ENCODE measurements at places on chromosomes 3 and 15.
A peak's percentile ranks its signal among the peaks of the same experiment; 100 is the strongest.

GRCh38 chr15:83449937-83450506 is 2.9 kb downstream of the SH3GL3 start:
- DNase-seq = no peak

GRCh38 chr15:96150254-96150653 is 180.2 kb upstream of the NR2F2 start:
- DNase-seq = no peak

DNA sequence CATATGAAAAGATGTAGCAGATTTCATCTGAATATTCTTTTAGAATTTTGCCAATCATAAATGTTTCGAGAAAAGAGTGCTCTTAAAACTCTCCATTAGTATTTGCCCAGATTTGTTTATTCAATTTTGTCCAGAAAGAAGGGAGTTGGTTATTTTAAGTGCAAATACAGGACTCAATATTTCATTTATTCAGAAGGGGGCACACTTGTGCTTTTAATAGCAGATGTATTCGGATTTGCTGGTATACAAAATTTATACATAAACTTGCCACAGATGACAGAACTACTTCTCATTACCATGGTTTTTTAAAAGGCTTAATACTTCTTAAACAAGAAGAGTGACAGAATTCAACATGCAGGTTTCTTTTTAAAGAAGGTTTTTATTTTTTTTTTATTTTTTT is 69.8 kb upstream of the GRM7 start:
- no peak for DNase-seq

DNA sequence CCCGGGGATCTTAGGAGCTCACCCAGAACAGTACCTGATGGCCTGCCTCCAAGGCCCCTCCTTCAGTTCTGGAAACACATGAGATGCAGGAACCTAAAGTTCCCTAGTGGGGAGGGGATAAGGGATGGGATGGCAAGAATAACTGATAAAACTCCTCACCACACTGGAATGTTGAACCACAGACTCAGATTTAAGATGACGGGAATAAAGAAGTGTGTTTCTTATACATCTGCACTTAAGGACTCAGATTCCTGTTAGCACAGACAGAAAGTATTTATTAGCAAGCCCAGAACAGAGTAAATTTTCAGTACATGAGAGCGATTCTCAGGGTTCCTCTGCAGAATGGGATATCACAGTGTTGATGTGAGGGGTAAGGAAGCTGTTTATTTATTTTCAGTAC is 245.2 kb downstream of the TLE3 start:
- no peak for DNase-seq

- no peak for DNase-seq
Observed at GRCh38 chr3:164752812-164753211, 325.5 kb downstream of the SI start.

DNA sequence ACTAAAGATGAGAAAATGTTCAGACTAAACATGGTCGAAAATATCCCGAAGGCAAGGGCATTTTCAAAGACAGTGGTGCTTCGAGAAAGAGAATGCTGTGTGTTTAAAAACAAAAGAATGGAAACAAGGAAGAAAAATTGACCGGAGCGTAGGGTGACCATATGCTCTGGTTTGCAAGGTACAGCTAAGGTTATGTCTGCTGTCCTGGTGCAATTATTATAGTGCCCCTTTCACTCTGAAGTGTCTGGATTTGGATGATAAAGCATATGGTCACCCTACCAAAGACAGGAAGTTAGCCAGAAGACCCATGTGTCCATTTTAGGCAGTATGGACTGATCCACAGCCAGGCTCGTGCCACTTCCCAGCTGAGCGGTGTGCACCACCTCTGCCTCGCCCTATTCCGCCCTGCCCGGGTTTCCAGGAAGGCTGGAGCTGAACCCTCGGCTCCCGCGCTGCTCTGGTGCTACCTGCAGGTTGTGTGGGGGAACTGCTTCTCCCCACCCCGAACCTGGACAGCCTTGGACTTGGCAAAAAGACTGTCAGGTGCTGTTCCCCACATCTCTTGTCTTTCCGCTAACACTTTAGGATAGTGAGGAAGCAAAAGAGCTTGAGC is 25.2 kb downstream of the GOLGA6D start:
- DNase-seq = peak; percentile 17

DNA sequence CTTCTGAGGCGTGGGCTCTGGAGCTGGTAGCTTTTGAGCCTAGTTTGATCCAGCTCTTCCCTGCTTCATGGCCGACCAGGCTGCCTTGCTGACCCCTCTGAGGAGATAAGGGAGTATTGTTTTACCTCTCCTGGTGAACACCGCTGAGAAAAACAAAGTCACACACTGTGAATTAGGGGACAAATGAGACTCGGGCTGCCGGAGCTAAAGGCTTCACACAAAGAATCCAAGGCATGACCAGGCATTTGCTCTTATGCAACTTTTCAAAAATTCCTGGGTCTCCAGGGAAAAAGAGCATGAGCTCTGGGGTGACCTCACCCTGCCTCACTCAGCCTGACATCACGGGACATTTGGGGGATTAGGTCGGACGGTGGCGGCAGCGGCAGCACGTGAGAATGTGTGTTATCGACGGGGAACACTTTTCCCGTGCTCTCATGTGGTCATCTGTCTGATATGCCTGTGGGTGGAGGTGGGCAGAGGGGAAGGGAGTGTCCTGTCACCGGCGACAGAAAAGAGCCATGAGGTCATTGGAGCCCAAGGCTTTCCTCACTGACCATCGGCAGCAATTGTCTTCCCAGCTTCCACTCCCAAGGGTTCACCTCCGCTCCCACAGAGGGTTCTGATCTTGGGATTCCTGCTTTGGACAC is 61.0 kb downstream of the TMEM44 start:
- DNase-seq = no peak

DNA sequence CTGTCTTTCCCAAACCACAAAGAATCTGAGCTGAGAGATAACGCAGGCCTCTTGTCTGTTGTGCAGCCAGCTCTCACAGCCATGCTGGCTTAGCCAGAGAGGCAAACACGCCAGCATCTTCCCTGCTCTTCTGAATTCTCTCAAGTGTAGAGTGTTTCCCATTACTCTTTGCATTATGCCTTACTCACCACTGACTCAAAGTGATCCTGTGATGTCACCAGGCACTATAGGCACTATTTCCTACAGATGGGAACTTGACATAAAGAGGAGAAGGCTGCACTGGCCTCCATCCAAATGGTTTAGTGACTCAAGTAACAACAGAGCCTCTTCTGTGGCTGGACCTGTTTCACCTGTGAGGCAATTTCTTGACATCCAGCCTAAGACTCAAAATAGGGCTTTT is 44.4 kb downstream of the PDZRN3 start:
- no peak for DNase-seq

DNA sequence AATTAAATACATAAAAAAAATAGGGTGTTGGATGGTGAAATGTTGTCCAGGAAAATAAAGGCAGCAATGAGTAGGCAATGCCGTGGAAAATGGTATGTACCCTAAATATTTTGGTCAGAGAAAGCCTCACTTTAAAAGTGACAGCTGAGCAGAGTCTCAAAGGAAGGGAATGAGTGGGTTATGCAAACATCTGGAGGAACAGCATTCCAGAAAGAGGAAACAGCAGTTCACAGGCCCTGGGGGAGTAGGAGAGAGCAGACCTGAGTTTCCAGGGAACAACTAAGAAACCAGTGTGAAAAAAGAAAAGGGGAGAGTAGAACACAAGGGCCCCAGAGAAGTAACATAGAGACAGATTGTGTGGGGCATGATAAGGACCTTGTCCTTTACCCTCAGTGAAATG is 230.0 kb upstream of the CNTN3 start:
- DNase-seq = no peak

- DNase-seq = peak; percentile 83
Observed at GRCh38 chr15:74375303-74375693, 7.9 kb upstream of the CYP11A1 start.

DNA sequence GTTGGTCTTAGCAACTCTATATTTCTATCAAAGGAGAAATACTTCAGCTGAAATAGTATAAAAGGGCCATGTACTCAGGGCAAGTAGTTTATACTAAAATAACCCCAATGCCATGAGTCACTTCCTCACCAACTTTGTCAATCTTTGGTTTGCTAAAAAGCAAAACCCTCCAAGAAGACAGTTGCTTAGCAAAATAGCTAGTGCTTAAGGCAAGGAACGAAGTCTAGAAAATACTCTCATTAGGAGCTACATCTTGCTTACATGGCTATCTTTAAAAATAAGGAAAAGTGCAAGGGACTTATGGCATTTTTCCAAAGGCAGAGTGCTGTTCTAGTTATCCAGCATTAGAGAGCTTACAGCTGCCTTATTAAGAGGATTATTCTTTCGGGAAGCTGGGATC is 28.4 kb downstream of the P3H2 start:
- no peak for DNase-seq

DNA sequence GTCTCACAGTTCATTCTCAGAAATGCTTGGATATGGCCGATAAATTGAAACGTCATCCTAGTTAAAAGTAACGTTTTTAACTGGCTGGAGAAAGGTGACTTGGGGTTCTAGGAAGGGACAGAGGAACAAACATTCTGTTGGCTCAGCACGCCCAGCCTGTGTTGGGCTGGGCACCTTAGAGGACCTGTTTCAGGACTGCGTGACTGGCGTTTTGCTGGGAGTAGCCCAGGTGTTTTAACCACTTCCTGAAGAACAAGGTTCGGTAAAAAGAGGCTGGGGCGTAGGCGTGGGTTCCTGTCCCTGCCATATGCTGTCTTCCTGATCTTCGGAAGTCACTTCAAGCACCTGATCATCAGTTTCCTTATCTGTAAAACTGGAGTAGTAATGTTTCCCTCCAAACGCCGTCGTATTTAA is 1.1 kb upstream of the TLNRD1 start:
- no peak for DNase-seq

GRCh38 chr15:90006217-90007075 is 5.3 kb downstream of the ZNF710 start:
- no peak for DNase-seq

Measured in stimulated activated CD4-positive, alpha-beta T cell treated with anti-CD3 and anti-CD28 coated beads, Interleukin-4, amount 100 ng/mL, for 48 hours (primary cell).